A172 (cell line): ENCODE measurements at places on chromosomes 1 and 21. TPM values are rescaled to one million over a fixed set of nuclear protein-coding genes. Genes with fewer than 3 reads are reported as not detected.

- no peak for DNase-seq
These were observed 24.2 kb downstream of the SPAG17 start for GRCh38 chr1:118160806-118161205.

RXFP4 gene
- total RNA-seq = not detected in 2 replicates

- DNase-seq = no peak
These were observed 55.3 kb upstream of the SAMD13 start for GRCh38 chr1:84246213-84246612.

DNA sequence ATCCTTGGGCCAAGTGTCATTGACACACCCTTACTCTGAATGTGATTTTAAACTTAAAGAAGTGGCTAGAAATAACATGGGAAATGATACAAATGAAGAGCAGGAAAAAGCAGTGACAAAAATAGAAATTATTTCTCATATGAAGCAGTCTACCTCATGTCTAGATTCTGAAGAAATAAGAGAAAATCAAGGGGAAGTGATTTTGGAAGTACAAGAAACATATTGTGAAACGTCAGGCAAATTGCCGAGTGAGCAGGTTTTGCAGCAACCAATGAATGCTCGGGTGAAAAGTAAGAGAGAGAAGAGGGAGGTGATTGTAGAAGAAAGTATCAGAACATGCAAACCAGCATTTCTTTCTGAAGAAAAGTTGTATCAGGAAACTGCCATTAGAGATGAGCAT is 130.7 kb downstream of the MACF1 start:
- DNase-seq = no peak

OPRD1 gene
- total RNA-seq = not detected in 2 replicates

SYPL2 gene
- total RNA-seq = 0.24 TPM in 1 of 2 replicates, not detected in the other

MT1HL1 gene
- total RNA-seq = not detected in 2 replicates

- DNase-seq = no peak
These were observed 7.9 kb downstream of the RNU5D-1 start for GRCh38 chr1:44723064-44723463.

SFN gene
- total RNA-seq = 20.6 and 30.1 TPM in 2 replicates

DNA sequence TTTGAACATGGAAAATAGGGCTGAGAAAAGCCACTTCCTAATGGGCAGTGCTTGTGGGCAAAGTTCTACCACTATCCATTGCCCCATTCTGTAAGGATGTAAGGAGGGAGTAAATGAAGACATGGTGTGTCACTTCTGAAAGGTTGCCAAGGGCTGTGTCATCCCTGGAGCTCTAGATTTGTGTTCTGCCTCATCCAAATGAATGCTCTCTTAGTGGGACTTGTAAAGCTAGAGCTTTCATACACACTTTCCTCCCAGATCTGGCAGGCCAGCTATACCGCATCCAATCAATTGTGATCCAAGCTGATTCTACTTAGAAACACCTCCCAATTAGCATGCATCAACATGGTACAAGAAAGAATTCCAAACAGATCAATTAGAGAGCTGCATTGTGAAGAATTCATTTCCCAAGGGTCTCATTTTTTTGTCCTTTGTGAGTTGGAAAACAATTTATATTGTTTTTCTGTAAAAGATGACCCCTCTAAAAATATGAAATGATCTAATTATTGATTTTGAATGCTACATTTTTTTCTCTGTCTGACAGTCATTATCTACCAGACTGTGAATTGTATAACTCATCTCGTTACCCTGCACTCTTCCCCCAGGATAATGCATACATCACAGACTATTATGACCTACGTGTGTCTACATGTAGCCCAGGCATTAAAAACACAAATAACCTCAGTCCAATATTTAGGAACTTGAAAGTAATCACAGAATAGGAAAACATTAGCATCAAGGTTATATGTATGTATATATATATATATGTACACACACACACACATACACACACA is 117.1 kb upstream of the DUSP10 start:
- DNase-seq = peak; percentile 92

NKAIN1 gene
- 2.5 and 3.3 TPM in 2 replicates for total RNA-seq

C1orf94 gene
- total RNA-seq = not detected in 2 replicates

ALX3 gene
- not detected in 2 replicates for total RNA-seq

- DNase-seq = no peak
These were observed 481.1 kb upstream of the PTBP2 start for GRCh38 chr1:96240438-96240837.

SELL gene
- total RNA-seq = not detected in 2 replicates

GRCh38 chr21:42193131-42193671 is 25.7 kb upstream of the ABCG1 start:
- DNase-seq = peak; percentile 81

- DNase-seq = no peak
These were observed 6.4 kb upstream of the GBP5 start for GRCh38 chr1:89279011-89279466.

- DNase-seq = no peak
These were observed 4.5 kb upstream of the FOXO6 start for GRCh38 chr1:41356752-41357151.

DNA sequence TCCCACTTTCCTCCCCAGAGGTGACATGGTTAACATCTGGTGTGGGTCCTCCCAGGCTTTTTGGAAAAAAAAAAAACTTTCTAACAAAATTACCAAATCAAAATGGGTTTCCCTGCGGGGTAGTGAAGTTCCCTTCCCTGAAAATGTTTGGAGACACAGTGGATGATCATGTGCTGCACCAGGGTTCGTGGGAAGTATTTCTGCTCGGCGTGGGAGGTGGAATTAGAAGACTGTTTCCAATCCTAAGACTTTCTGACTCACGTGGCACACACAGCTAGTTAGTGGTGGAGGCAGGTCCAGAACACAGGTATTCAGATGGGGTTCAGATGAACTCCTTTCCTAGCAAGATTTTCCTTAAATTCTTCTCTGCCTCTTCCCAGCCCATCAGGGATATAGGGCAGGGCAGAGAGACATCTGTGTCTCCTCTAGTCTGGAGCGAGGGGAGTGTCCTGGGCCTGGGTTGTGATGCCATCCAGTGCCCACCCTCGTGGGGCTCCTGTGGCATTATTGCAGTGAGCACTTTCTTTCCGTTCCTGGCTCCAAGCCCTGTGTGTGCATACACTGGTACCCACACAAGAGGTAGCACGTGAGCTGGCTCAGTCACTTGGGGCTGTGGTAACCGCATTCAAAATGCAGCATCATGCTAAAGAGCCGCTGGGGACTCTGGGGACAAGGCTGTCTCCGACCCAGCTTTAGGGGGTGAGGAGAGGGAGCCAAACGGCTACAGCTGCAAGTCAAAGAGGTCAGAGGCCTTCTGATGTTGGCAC is 27.5 kb downstream of the KCNC4 start:
- DNase-seq = no peak
